PC-3 (cell line): ENCODE measurements at places on chromosomes 1 and 21. TPM values are rescaled to one million over a fixed set of nuclear protein-coding genes. Genes with fewer than 3 reads are reported as not detected.

- no peak for DNase-seq
These were observed 54.3 kb upstream of the PCP4 start for GRCh38 chr21:39812983-39813382.

DNA sequence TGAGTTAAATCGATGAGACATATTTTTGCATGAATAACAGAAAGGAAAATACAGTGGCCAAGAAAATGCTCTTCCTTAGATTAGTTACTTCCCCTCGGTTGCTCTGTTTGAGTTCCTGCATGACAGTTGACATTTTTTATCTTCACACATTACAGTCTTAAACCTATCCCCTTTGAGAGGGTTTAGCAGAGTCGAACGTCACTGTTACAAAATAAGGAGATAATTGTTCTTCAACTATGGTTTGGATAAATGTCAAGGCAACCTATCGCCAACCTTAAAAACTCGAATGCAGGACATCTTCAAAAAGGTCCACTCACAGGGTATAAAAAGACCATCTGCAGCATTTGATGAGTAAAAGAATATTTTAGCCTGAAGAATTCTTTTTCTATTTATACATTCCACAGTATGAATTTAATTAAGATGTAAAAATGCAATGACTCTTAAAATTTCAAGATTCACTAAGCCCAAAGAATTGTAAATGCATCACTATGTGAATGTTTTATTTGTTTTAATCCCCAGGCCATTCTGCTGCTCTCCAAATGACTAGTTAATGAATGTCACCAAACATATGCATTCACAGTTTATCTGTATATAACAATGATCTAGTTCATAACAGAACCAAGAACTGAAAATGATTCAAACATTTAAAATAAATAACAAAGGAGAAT, 68.9 kb upstream of the COL11A1 start:
- DNase-seq, result no peak

GRCh38 chr1:200753650-200754198, 15.0 kb downstream of the CAMSAP2 start:
- no peak for DNase-seq

DNA sequence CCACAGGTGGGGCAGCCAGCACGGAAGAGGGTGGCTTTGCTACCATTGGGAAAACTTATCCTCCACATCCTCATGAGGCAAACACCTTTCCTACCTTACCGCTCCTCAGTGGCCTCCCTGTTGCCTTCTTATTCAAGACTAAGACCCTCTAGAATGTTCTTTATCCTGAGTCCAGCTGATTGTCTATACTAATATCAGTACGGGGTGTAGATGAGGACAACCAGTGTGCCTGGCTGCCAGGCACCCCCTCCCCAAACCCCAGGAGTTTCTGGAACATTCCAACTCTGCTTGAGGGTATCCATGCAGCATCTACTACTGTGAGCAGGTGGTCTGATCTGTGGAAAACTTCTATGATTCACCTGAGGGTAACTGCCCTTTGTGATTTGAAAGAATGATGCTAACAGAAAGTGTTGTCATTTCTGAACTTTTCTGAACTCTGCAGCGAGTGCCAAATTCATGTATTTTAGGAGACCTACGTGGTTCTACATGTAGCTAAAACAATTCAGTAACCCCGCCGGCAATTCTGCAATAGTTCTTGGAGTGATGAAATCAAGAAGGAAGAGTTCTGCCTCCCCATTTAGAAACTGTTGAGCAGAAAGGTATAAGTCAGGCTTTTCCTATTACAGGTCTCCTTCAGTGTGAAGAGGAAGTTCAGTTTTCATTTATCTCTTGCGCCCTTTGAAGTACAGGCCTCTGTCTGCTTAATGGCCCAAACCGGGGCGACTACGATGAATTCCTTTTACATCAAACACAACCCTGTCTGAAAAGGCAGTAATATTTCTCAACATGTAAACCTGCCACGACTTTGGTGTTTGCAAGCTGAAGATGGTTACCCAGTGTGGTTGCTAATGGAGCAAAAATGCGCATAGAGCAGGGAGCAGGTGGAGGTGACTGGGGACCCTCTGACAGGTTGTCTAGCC, 80.4 kb downstream of the RUNX1 start:
- no peak for DNase-seq

- DNase-seq, result no peak
These were observed at the start of gene ACTL8 for GRCh38 chr1:17755120-17755519. Gene ACTL8 (plus strand): TSS chr1:17755333. CDS start chr1:17823009, 67,676 bp downstream.

GRCh38 chr1:52045236-52045635, 9.8 kb downstream of the TXNDC12 start:
- no peak for DNase-seq

DNA sequence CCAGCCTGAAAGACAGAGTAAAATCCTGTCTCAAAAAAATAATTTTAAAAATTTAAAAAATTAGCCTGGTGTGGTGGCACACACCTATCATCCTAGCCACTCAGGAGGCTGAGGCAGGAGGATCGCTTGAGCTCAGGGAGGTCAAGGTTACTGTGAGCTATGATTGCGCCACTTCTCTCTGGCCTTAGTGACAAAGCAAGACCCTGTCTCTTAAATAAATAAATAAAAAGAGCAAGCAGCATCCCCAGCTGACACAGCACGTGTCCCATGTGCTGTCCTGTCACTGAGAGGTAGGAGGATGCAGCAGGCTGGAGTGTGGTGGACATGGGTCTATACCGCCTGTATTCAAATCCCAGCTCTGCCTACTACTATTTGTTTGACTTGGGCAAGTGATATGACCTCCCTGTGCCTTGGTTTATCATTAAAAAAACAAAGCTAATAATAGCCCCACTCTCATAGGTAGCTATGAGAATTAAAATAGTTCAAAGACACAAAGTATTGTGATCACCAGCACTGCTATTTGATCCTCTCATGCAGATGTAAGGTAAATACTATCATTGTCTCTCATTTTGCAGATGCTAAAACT, 22.2 kb upstream of the ECE1 start:
- no peak for DNase-seq

- no peak for DNase-seq
These were observed 23.6 kb downstream of the TGFB2 start for GRCh38 chr1:218368686-218369085.

DNA sequence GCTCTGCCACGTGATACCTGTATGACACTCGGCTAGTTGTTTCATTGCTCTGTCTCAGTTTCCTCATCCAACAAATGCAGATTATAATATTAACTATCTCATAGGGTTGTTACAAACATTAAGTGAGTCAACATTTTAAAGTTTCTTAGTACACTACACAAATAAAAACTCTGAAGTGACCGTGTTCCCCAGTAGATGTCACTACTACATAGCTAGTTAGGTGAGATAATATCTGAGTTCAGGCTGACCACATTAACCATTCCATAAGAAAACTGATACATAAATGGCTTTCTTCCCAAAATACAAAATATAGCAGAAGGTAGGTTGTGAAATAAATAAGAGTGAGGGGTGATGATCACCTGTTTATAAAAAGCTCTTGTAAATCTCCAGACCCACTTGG, 214.1 kb downstream of the NUF2 start:
- DNase-seq, result peak; percentile 72

- no peak for DNase-seq
These were observed 41.2 kb downstream of the RSPH1 start for GRCh38 chr21:42454786-42455185.

DNA sequence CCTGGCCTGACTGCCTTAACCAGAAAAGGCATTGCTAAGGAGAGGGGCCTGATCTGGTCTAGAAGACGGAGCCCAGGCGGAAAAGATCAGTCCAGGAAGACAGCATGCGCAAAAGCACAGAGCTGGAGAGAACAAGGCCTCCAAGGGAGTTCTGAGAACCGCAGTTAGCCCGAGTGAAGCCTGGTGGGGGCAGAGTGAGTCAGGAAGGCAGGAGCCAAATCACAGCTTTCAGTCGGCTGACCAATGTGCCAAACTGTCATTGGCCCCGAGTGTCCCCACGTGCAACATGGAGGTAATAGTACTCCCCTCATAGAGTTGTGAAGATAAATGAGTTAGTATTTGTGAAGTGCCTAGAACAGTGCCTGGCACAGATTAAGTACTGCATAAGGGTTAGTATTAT, 1.2 kb upstream of the TSPAN2 start:
- no peak for DNase-seq

GRCh38 chr1:190908691-190909090, 431.0 kb upstream of the BRINP3 start:
- peak; percentile 31 for DNase-seq

DNA sequence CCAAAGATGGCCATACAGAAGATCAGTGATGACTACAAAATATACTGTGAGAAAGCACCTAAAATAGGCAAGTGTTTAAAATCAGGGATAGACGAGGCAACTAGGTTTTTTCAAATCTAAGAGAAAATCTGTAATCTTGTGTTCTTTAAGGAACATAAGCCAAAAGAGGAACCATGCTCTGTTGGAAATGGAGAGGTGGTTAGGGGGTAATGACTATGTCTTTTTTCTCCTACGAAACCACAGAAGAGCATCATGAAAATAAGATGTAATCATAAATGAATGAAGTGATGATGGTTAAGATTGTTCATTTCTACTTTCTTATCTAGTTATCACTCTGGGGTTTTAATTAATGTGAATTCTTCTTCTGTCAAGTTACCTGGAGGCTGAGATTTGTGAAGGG, 43.1 kb downstream of the RGSL1 start:
- no peak for DNase-seq

GRCh38 chr1:40650075-40650474, 15.4 kb downstream of the RIMS3 start:
- DNase-seq, result no peak

- DNase-seq, result peak; percentile 55
These were observed 554.1 kb upstream of the OLFM3 start for GRCh38 chr1:102550729-102551384.

DNA sequence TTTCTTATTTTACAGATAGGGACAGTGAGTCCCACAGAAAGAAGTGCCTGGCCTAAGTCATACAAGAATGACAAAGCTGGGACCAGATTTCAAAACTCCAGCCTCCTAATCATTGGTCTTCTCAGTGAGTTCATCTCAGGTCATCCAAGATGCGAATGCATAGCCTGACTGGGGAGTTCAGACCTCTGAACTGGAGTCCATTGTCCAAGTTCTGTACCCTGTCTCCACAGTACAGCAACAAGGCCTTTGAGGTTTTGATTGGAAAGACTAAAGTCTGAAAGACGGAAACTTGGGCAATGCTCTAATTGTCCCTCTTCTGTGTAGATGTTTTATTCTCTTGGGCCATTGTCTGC, 62.0 kb downstream of the TNN start:
- DNase-seq, result no peak

GRCh38 chr1:156899956-156900718, 6.6 kb downstream of the PEAR1 start:
- no peak for DNase-seq

- DNase-seq, result no peak
These were observed 6.4 kb upstream of the C1orf21 start for GRCh38 chr1:184380468-184380867.

DNA sequence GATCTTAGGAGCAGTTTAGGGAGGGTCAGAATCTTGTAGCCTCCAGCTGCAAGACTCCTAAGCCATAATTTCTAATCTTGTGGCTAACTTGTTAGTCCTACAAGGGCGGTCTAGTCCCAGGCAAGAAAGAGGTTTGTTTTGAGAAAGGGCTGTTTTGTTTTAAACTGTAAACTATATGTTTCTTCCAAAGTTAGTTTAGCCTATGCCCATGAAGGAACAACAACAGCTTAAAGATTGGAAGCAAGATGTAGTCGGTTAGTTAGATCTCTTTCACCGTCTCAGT, 62.0 kb downstream of the SLC16A1 start:
- no peak for DNase-seq

GRCh38 chr1:3923378-3924185, 23.5 kb upstream of the C1orf174 start:
- no peak for DNase-seq

GRCh38 chr1:206890125-206891060, 6.8 kb upstream of the IL24 start:
- peak; percentile 99 for DNase-seq

DNA sequence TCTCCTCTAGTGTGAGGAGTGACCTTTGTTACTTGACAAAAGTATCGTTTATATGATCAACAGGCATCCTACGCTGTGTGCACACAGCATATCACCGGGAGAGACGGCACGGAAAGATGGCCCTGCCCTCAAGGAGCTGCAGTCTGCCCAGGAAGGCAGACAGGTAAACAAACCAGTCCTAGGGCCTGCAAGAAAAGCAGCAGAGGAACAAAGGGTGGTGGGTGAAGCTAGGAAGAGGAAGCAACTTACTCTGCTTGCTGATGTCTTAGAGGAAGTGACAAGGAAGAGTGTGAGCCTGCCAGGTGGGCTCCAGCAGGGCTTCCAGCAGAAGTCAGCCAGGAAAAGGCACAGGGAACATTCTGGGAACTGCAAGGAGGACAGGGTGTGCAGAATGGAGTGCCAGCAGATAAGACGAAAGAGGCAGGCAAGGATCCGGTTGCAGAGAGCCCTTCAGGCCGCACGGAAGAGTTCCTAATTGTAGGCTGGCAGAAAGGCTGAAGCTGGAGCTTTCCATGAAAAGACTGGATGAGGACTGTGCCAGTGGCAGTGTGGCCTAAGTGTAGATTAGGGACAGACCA, 106.7 kb downstream of the SLC45A1 start:
- DNase-seq, result peak; percentile 76

- no peak for DNase-seq
These were observed 37.4 kb downstream of the CLCC1 start for GRCh38 chr1:108925920-108926319.

Gene CLIC6
- not detected in 2 replicates for total RNA-seq

Gene TMEM200B
- total RNA-seq, result 9.0 and 9.3 TPM in 2 replicates

Gene RNF207
- total RNA-seq, result 95.4 and 128 TPM in 2 replicates

Gene LRRC38
- total RNA-seq, result 2.6 and 4.8 TPM in 2 replicates

Gene ACTL8
- total RNA-seq, result not detected in 2 replicates

Gene KCNA2
- not detected in 2 replicates for total RNA-seq

Gene KRTAP10-5
- 0.98 TPM in 1 of 2 replicates, not detected in the other for total RNA-seq

Gene ZSWIM5
- total RNA-seq, result 1.4 and 1.6 TPM in 2 replicates

Gene PAQR7
- 6.4 and 7.2 TPM in 2 replicates for total RNA-seq

Gene OSBPL9
- total RNA-seq, result 40.5 and 74.7 TPM in 2 replicates

Gene OR2L8
- total RNA-seq, result not detected in 2 replicates

Gene UMODL1
- 0.58 TPM in 1 of 2 replicates, not detected in the other for total RNA-seq

Gene LIPI
- total RNA-seq, result not detected in 2 replicates

Gene BECN2
- total RNA-seq, result not detected in 2 replicates

Gene GPA33
- 0.04 and 0.12 TPM in 2 replicates for total RNA-seq

Gene RAB25
- 18.1 and 18.5 TPM in 2 replicates for total RNA-seq

Gene IGSF21
- not detected in 2 replicates for total RNA-seq

Gene S100A16
- total RNA-seq, result 1,254 and 1,288 TPM in 2 replicates
